ENCODE measurements at places on chromosomes 1 and 21.

- DNase-seq = no peak
Observed at GRCh38 chr1:147622731-147623130, 47.6 kb downstream of the ACP6 start.

- no peak for DNase-seq
Observed at GRCh38 chr1:198549866-198550265, 9.4 kb upstream of the ATP6V1G3 start.

GRCh38 chr21:19018529-19018928, 614.9 kb upstream of the TMPRSS15 start:
- DNase-seq = no peak

DNA sequence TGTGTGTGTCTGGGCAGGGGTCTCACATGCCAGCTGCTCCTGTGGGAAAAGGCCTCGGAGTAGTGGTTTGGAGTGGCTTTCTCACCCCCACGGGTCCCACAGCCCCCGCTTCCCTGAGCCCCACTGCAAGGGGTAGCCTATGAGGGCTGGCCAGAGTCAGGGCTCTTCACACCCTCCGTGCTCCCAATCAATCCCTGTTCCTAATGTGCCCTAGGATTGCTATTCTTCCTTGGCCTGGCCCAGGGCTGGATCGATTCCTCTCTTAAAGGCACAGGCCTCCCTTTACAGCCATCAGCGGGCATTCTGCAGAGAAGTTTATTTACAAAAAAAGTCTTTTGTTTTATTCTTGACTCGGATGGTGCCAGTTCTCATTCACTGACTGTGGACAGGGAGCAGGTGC, 19.3 kb upstream of the ACTL8 start:
- DNase-seq = no peak

DNA sequence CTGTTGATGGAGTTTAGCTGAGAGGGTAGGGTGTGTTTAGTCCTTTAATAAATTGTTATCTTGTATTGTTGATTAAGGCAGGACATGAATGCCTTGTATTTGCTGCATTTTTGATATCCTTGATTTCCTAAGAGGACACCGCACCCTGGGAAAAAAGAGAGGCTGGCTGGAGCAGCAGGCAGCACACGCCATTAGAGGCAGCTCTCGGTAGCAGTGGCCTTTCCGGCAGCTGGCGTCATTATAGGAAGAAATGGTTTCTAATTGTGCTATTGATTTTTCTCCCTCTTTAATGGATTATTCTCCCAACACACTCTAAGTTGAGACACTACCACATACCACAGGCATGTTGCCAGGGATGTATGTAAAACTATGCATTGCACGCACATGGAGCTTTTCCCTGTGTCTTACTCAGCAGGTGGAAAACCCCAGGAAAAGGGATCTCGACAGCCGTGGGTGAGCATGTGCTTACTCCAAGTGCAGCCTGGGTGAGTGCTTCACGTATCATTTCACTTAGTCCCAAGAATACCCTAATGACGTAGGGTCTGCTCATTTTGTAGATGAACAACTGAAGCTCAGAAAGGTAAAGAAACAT, 440.4 kb upstream of the RUNX1 start:
- DNase-seq = no peak

- no peak for DNase-seq
Observed at GRCh38 chr1:105865546-105865945, 1190.9 kb upstream of the PRMT6 start.

- DNase-seq = no peak
Observed at GRCh38 chr1:44251989-44252671, 38.9 kb downstream of the DMAP1 start.

GRCh38 chr21:34992736-34993398, 56.2 kb downstream of the RUNX1 start:
- DNase-seq = no peak

DNA sequence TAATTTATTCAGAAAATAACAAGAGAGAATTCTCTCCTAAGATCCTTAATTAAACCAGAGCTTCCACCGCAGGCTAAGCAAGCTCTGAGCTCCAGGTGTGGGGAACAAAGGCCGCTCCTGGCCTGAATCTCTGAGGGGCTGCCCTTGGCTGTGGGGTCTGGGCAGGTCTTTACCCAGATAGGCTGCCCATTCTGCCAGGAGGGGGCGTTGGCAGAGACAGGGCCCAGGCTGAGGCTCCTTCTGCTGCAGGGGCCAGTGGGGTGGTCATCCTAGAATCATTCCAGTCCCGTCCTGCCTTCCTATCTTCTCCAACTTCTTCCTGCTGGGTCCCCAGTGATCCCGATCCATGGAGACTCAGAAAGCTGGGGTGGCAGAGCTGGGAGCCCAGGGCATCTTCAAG, 82.9 kb upstream of the POU3F1 start:
- no peak for DNase-seq

DNA sequence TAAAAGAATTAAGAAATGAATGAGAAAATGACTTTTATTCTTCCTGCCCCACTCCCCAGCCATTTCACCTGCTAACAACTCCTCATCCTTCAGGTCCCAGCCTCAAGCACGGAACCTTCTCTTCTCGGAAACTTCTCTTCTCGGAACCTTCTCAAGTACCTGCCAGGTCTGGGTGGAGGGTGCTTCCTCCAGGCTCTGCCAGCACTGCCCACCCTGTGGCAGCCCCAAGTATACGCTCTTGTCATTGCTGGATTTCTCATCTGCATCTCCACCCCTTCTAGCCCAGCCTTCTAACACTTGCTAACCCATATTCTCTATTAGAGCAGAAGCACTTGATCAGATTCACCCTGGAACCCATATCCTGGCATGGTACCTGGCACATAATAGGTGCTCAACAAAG, 3.9 kb upstream of the IFFO2 start:
- no peak for DNase-seq

DNA sequence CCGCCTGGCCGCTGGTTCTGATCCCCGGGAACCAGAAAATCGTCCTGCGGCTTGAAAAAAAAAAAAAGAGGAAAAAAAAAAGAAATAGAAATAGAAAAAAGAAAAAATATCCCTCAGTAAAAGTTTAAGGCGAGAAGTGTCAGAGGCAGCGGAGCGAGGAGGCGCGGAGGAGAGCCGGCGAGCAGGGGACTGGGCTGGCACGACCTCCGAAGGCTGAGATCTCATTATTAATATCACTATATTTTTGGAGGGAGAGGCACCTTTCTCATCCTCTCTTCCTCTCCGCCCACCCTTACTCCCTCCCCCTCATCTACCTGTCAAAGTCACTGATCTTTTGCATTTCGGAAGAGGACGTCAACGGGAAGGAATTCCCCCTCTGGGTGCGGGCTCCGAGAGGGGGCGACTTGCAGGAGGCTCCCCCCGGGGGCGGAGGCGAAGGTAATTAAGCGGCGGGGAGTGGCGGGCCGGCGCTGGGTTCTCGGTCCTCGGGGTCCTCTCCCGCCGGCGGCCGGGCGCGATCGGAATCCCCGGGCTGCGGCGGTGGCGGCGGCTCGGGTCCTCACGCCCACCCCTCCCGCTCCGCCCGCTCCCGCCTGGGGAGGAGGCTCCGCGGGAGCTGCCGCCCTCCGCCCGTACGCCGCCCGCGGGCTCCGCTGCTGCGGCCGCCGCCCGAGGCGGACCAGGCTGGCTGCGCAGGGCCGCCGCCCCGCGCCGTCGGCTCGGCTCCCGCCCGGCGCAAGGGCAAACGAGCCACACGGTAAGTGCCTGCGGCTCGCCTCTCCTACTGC, at the start of gene NTNG1:
Gene NTNG1 (plus strand): TSS at position 337 of the 788 bp plus-strand sequence.
- no peak for DNase-seq

GRCh38 chr1:175734642-175735041, 8.8 kb downstream of the TNR start:
- DNase-seq = no peak

DNA sequence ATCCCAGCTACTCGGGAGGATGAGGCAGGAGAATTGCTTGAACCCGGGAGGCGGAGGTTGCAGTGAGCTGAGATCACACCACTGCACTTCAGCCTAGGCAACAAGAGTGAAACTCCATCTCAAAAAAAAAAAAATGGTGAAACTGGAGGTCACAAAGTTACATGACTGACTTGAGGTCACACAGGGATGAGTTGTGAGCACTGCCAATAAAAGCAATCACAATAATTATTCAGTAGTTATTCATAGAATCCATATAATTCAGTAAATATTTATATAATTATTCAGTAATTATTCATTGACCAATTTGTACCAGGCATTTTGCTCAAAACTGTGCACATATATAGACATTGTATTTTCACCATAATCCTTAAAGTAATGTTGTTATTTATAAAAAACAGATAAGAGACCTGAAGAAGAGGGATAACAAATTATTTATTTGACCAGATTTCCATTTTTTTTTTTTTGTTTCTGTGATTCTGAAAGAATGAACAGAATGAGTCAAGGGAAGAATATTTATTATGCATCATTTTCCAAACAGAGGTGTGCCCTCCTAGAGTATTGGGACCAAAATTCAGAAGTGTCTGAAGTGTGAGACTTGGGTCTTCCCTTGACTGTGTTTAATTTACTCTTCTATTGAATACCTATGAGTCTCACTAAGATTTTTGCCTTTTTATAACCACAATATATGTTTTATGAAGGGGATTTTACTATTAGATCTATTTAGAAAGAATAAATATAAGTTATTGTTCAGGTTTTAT, 43.0 kb downstream of the PRKAB2 start:
- DNase-seq = no peak

DNA sequence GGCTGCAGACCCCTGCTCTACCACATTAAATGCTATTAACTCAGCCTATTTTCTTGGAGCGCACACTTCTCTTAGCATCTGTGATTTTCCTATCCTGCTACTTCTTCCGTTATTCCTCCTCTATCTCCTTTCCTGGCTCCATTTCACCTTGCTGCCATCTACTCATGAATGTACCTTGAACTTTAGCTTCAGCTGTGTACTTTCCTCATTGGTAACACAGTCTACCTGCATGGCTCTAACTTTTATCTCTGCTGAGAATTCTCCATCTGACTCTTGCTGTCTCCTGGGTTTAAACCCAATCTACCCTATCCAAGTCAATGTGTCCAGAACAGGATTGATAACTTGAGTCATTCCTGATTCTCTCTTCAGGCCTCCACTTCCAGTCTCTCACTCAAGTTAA, 67.6 kb upstream of the MCOLN3 start:
- no peak for DNase-seq

DNA sequence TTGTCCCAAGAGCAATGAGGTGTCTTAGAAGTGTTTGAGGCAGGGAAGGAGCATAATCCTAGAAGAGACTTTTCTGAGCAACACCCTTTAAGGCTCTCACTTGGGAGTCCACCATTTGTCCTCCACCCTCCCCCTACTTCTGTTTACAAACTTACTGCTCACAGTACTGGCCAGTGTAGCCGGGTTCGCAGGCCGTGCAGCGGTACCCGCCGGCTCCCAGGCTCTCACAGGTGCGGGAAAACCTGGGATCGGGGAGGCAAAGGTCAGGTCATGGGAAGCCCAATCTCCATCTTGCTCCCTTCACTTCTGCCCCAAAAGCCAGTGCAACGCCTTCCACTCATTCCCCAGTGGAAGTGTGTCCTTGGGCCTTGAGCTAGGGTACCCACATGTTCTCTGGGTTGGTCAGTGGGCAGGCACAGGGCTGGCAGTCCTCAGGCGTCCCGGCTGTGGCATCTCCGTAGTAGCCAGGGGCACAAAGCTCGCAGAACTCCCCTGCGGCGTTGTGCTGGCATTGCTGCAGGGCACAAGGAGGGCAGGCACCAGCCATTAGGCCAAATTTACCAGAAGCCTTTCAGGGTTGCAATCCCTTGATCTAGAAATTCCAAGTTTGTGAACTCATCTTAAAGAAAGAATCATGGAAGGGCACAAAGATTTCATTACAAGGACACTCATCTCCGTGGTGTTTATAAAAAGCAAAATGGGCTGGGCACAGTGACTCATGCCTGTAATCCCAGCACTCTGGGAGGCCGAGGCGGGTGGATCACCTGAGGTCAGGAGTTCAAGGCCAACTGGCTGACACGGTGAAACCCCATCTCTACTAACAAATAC, 49.8 kb downstream of the LDLRAD2 start:
- DNase-seq = no peak

GRCh38 chr21:28160378-28160777, 832.3 kb downstream of the LTN1 start:
- no peak for DNase-seq

DNA sequence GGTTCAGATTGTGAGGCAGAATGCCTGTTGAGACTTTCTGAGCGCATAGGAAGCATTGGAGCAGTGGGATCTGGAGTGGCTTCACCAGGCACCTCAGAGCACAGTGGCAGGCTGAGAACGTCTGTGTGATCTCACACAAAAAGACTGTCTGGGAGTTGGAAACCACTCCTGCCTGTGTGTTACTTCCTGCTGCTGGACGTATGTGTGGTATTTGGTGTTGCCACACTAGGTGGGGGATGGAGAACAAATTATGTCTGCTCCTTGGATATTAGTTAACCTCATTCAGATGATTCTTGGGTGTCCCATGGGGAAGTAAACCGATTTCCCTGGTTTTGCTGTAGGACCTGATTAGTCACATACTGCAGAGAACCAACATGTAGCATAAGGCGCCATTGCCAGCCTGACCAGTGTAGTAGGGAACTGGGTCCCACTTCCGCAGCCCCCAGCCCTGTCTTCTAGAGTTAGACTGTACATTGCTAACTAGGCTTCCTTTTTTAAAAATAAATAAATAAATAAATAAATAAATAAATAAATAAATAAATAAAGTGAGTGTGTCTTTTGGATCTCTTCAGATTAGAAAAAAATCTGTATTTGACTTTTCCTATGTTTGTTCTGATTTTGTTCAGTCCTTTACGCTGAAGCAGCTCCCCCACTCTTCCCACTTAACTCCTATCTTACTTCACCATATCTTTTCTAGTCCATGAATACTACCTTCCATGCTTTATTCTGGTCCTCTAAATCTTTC, 26.9 kb downstream of the UCK2 start:
- DNase-seq = no peak

Measured in stimulated activated CD8-positive, alpha-beta memory T cell treated with anti-CD3 and anti-CD28 coated beads, Interleukin-7, amount 100 ng/mL, for 4 hours (primary cell).